ENCODE measurements at places on chromosomes 3 and 15.
A peak's percentile ranks its signal among the peaks of the same experiment; 100 is the strongest.

- no peak for DNase-seq
Observed at GRCh38 chr3:15339786-15340215, 7.4 kb upstream of the SH3BP5 start.

DNA sequence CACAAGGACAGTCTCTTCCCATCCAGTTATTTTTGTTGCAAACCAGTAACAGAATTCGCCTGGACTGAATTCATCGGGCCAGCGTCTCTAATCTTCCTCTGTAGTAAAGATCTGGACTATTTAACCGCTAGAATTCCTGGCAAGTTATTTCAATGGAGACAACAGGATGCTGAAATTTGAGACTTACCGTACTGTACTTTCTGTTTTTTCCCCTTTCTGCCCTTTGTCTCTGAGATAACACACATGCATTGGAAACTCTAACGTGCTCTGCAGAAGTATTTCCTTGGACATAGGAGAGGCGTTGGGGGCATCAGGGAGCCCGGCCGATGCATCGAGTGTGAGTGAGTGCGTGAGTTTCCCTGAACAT is 61.5 kb downstream of the ASB7 start:
- no peak for DNase-seq

DNA sequence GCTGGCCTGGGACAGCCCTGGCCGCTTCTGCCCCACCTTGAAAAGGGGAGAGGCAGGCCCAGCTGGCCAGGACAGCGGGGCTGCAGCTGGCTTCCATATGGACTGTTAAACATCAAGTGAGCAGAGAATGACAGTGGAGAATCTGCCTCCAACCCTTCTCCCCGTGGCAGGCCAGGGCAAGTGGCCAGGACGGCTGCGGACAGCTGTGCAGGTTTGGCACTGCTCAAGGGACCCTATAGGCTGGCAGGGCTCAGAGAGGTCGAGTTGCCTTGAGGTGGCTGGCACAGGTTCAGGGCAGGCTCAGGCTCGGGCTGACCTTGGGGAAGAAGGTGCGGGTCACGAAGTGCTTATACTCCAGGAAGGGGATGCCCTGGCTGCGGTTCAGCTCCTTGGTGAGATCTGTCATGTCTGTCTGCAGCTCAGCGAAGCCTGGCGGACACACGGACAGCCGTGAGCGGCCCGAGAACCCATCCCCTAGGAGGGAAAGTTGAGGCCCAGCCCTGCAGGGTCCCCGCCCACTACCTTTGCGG is 24.3 kb downstream of the H1-8 start:
- no peak for DNase-seq

GRCh38 chr3:52280050-52280461 is 1.6 kb upstream of the WDR82 start:
- no peak for DNase-seq

- no peak for DNase-seq
Observed at GRCh38 chr15:76057332-76058000, 2.3 kb upstream of the TMEM266 start.

- no peak for DNase-seq
Observed at GRCh38 chr3:126394977-126395321, 240 bp downstream of the CFAP100 start.

DNA sequence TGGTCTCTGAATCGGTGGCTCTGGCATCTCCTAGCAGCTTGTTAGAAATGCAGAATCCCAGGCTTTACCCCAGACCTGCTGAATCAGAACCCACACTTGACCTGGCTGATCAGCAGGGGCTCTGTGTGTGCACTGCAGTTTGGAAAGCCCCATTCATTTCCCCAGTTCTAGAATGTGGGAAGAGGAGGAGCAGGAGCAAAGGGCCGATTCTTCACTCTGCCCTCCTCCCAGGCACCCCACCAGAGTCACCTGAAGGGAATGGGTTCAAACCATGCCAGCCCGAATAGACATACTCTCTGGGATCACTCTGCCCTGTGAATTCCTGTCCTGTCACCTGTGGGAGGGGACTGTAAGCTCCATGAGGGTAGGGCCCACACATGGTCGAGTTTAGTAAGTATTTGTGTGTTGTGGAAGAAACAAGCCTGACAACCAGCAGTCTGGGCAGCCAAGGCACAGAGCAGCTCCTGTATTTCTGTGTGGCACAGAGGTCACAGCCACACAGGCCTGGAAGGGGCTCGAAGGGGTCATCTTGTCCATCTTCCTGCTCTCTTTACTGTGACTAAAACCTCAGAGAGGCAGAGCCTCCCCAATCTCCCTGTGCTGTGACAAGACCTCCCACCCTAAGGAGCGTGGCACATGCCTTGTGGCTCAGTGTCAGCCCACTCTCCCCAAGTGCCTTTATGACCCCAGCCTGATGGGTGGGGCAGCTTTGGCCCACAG is 29.0 kb upstream of the HHATL start:
- DNase-seq: no peak

GRCh38 chr3:122415762-122416654 is at the start of gene WDR5B:
Gene WDR5B, minus strand, starts transcription at chr3:122416062. Its CDS starts 534 bp downstream, at chr3:122415528.
- peak; percentile 97 for DNase-seq

- DNase-seq: no peak
Observed at GRCh38 chr3:161890147-161890625, 393.6 kb downstream of the OTOL1 start.

DNA sequence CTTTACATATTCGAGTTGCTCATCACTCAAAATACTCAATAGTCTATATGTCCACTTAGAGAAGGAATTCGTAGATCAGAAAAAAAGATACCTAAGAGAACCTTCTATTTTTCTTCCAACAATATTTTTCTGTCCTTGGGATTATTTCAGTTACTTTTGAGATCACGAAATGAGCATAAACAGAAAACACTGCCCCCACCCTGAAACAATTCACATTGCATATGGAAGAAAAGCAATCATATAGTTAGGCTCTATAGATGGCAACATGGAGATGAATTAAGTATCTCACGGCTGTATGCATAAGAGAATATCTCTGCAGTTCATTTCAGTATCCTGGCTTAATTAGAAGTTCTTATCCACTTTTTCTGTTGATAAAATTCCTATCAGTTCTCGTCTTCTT is 391.1 kb downstream of the FGF12 start:
- no peak for DNase-seq

DNA sequence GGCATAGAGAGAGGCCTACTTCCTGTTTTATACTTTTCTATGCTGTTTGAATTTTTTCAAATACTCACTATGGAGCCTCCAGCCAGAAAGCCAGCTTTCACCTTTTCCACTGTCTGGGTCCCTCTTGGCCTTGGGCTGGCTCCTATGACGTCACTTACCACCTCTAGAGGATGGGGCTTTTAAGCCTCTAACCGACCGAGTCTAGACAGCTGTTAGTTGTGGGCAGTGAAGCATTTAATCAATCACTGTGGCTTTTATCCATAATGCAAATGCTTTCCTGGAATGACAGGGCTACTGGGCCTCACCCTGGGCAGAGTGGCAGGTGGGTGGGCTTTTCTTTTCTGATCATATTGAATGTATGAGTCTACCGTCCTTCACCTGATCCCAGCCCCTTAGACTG is 61.9 kb downstream of the LRRK1 start:
- DNase-seq: no peak

DNA sequence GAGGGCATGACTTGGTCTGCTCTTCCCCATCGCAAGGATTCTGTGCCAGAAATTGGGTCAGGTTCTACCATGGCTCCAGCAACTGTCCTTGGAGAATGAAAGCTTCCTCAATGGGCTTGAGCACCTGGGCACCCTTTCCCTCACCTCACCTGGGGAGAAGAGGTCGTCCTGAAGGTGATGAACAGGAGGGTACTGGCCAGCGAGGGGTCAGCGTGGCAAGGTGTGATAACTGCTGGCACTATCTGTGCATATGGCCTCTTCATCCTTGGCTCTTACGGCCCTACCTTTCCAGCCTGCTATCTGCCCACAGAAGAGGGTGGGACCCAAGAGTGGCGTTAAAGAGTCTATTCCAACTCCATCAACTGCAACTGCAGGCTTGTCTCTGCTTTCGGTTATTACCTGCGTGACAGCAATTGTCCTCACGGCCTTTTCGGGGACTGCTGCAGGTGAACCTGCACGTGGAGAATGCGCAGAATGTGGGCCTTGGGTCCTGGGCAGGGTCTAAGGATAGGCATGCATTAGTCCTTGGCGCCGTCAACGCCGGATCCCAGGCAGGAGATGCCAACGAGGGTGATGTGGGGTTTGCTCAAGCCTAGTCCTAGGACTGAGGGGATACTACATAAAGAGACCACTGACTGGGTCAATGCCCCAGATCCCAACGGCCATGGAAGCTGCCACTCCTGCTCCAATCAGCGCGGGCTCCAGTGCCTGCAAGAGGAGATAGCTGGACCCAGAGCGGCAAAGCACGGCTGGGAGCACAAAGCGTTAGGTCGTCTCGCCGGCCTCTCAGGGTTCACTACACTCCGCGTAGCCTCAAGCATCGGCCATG is 625 bp upstream of the RBM15B start:
- DNase-seq: no peak

DNA sequence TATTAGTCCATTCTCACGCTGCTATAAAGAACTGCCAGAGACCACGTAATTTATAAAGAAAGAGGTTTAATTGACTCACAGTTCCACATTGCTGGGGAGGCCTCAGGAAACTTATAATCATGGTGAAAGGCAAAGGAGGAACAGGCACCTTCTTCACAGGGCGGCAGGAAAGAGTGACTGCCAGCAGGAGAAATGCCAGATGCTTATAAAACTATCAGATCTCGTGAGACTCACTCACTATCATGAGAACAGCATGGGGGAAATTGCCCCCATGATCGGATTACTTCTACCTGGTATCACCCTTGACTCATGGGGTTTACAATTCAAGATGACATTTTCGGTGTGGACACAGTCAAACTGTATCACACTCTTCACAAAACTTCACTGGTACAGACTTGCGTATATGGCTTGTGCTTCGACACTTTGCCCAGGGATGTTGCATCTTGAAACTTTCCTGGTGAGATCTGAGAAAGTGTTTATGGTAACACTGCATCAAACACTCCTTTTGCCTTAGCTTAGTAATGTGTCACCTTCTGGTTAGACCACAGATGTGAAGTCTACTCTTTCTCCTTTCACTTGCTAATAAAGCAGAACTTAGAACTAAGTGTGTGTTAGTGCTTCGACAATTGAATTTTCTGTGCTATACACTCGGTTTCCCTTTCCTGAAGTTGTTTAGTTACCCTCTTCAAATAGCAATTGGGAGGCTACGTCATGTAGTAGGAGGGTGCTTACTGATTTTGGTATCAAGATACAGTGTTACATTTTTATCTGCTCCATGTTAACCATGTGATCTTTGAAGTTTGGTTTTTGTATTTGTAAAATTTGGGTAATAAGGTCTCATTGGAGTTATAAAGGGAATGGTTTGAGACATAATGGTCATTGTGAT is 185.7 kb downstream of the LPP start:
- DNase-seq: peak; percentile 24

DNA sequence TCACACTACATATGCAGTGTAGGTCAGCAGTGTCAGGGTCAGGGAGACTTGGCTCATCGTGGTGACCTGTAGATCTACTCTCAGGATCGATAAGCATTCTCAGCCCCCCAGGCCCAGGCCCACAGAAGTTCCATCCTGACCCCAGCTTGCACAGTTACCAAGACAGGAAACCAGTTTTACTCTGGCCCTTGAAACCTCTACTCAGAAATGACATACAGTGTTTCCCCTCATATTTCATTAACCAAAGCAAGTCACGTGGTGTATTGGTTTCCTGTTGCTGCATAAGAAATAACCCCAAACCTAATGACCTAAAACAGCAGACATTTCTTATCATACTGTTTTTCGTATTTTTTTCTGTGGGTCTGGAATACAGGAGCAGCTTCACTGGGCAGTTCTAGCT is 242.2 kb downstream of the SLCO3A1 start:
- DNase-seq: no peak

DNA sequence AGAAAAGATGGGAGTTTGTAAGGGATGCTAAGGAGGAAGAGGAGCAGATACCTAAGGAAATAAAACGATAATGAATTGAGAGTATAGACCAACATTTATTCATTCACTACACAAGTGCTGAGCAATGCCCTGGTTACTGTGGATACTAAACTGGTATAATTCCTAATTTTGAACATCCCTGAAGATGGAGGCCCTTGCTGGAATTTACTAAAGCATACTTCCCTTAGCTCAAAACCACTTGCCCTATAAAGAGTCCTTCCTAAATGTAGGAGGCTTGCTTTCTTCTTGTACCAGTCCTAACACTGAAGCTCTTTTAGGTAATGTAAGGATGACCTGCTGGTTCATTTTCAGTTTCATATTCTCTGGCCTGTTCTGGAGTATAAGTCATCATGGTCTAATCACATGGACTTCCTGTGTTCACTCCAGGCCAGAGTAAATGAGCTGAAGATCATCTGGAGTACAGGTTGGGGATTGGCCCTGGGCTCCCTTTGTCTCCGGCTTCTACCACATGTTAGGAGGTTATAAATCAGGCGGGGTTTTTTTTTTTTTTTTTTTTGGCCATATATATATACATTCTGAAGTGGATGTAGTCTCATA is 40.1 kb upstream of the MTMR10 start:
- DNase-seq: no peak

GRCh38 chr15:64775551-64776401 is at the start of gene RBPMS2:
Gene RBPMS2, minus strand, starts transcription at chr15:64775589. Its CDS starts 270 bp downstream, at chr15:64775319.
- no peak for DNase-seq

DNA sequence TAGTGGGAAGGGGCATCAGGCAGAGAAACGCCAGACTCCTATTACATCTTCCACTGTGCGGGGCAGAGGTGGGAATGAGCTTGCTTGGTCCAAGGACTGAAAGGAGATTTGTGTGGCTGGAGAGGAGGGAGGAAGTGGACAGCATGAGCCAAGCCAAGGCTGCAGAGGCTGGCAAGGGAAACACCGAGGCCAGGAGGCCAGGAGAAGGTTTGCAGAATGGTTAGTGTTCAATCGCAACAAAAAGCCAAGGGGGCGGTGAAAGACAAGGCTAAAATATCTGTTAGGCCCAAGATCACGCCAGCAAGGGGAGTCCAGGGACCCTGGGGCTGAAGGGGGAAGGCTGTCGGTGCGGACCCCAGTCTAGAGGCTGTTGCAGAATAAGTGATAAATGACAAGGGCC is 75.8 kb downstream of the CPN2 start:
- DNase-seq: no peak

- DNase-seq: no peak
Observed at GRCh38 chr3:2036076-2036475, 62.6 kb upstream of the CNTN4 start.

DNA sequence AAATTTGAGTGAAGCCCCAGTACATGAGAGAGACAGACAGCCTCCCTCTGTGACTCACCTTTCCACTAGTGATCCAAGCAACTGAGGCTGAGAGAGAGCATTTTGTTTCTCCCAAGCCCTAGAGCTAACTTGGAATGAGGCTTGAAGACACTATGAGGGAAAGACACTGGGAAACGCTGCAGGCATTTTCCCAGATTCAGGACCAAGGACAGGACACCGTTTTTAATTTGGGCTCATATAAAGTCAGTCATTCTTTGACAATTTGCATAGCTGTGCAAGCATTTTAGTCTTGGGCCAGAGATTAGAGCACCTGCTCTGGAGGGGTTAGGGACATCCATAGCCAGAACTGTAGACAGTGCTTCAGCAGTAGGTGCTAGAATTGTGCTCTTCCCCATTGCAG is 249.0 kb downstream of the AGBL1 start:
- no peak for DNase-seq

Measured in stimulated activated CD4-positive, alpha-beta T cell treated with anti-CD3 and anti-CD28 coated beads, TNF-alpha, amount 100 ng/mL, for 48 hours (primary cell).